Pulmonary artery endothelial cell (primary cell): ENCODE measurements at places on chromosomes 13 and 19.

DNA sequence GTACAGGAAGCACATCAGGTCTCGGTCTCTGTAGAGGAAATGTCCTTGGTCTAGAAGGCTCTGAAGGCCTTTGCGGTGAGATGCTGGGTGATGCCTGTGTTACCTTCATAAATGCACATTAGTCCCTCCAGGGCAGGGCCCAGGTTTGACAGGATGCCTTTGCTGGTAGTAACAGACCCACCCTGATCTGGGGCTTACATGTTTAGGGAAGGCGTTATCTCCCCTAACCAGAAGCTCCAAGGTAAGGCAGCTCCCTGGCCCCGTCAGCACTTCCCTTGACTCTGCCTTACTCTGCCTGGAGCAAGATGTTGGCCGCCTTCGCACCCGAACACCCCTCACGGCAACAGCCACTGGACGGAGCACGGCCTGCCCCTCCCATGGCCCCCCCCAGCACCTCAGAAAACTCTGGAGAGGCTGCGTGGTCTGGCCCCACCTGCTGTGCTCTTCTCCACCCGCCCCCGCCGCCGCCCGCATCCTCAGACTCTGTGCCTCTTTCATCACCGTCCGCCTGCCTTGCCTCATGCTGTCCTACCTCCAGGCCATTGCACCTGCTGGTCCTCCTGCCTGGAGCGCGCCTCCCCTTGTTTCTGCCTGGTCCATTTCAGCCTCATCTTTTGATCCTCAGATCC is 9.1 kb downstream of the AP2A1 start:
- no peak for DNase-seq

DNA sequence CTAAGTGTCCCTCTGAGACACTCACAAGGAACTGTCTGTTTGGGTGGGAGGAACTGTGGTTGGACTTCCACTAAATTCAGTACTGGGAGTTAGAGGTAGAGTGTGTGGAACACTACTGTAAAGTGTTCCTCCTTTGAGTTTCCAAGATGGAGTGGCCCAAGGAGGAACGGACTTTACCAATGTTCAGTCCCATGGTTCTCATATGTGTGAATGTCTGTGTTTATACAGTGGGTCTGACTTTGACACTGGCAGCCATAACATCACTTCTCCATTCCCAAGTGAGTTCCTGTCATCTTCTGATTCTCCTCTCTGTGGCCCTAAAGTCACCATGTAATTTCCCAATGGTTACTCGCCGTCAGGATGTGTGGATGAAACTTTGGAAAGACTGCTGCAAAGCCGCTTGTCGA is 136.8 kb upstream of the SERP2 start:
- no peak for DNase-seq

- DNase-seq, result no peak
These were observed 114.9 kb upstream of the SOX1 start for GRCh38 chr13:111952032-111952431.

- DNase-seq, result no peak
These were observed 6.3 kb downstream of the CDADC1 start for GRCh38 chr13:49254007-49254406.

GRCh38 chr13:50309882-50310594 is 294.8 kb downstream of the KCNRG start:
- DNase-seq, result no peak

DNA sequence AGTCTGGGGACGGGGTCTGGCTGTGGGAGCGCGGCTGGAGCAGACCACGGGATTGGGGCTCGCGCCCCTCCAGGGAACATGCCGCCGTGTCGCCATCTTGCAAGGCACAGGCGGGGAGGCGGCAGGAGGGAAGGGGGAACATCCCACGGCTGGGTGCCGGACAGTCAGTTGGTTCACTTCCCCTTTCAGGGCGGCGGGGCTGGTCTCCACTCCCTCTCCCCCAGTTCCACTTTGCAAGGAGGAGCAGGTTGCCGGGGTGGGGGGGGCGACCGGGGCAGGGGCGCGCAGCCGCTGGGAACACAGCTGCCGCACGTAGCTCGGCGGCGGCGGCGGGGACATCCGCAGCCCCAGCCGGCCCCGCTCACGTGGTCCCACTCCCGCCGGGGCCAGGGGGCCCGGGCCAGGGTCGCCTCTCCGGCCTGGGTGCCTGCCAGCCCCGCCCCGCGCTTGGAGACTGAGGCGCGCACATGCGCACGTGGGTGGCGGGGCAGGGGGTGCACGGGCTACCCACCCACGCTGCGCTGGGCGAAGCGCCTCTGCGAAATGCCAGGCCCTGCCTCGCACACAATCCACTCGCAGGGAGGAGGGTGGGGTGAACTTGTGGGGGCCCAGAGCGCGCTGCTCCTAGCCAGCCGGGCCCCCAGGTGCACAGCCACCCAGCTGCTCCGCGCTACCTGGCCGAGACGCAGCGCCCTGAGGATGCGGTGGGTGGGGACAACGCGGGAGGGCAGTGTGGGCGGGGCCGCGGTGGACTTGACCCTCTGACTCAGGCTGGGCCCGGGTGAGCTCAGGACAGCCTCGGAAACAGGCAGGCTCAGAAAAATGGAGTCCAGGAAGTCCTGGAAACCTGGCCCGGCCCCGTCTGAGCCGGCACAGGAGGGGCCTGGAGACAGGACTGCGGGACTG is 6.4 kb downstream of the KLF16 start:
- no peak for DNase-seq

DNA sequence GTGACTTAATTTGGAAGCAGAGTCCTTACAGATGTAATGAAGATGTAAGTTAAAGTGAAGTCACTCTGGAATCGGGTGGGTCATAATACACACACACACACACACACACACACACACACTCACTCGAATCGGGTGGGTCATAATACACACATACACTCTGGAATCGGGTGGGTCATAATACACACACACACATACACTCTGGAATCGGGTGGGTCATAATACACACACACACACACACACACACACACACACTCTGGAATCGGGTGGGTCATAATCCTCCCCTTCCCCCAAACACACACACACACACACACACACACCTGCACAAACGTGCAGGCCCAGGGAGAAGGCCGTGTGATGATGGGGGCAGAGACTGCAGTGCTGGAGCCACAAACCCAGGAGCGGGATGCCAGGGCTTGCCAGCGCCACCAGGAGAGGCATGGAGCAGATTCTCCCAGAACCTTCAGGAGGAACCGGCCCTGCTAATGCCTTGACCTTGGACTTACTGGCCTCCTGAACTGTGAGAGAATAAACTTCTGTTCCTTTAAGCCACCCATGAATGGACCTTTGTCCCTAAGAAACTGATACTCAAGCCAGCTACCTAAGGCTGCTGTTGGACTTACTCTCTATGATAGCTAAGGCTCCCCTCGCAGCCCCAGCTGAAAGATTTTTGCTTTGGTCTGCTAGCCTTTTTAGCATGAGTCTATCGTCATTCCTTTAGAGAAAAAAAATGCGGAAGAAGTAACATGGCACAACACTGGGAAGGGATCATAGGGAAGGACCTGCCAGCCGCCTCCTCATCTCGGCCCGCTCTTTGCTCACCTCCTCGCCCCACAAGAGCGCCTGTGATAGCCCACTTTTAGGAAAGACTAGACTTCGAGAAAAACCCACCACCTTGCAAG is 136.2 kb upstream of the RNF113B start:
- DNase-seq, result no peak

- no peak for DNase-seq
These were observed 1757.8 kb downstream of the PCDH9 start for GRCh38 chr13:65472336-65472735.

GRCh38 chr19:54432144-54432738 is 16.8 kb upstream of the LENG8 start:
- DNase-seq, result no peak

- DNase-seq, result no peak
These were observed 1.1 kb upstream of the CHST8 start for GRCh38 chr19:33620611-33621010.

DNA sequence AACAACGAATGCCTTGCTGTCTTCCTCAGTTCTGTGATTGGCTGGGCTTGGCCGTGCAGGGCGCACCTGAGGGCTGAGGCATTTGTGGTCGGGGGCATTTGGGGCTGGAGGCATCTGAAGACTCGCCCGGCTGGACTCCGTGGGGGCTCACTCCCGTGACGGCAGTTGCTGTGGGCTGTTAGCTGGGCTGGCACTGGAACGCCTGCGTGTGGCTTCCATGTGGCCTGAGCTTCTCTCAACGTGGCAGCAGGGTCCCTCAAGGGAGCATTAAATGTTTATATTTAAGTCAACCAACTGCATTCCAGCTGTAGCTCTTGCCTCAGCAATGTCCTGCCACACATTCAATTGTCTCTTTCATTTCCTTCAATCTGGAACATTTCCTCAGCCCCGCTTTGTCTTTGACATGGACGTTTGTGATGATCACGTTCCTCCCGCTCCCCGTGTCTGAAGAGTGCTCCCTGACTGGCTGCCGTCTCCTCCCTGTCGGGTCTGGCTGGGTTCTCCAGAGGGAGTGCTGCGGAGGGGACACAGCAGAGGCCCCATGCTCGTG is 21.0 kb downstream of the CCDC8 start:
- DNase-seq, result no peak

DNA sequence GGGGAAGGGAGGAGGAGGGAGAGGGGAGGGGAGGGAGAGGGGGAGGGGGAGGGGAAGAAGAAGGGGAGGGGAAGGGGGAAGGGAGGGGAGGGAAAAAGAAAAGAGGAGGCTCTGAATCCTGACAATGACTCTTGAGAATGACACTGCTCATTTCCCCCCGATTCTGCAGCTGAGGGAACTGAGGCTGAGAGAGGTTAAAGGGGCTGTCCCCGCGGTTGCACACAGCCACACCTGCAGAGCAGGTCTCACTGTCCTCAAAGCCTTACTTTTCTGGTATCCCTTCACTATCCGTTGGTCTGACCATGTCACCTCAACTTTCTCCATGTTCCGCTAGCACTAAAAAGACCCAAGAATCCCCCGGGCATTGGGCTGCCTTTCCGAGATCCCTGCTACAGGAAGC is 35.4 kb downstream of the CYP4F2 start:
- no peak for DNase-seq

GRCh38 chr19:33064792-33065550 is at the start of gene RHPN2:
TSS of gene RHPN2 (minus strand) at chr19:33064888. CDS start at chr19:33064852, 36 bp downstream.
- peak; percentile 5 for DNase-seq

- DNase-seq, result no peak
These were observed 4.0 kb downstream of the PNKP start for GRCh38 chr19:49863254-49863934.

DNA sequence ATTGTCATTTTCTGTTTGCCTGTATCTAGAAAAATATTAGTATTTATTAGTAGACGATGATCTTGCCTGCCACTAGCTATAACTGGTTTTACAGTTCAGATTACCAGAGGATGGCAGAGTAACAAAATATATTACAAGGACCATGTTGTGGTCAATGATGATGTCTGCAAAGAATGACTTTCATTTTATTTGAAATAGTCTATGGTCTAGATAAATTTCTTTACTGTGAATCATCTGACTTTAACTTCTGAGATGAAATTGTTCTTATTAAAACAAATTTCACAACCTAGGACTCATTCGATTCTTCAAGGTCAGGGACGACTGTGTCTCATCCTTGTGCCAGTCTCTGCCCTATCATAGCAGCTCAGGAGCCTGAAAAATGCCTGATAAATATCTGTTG is 637.8 kb upstream of the KLF12 start:
- DNase-seq, result no peak

DNA sequence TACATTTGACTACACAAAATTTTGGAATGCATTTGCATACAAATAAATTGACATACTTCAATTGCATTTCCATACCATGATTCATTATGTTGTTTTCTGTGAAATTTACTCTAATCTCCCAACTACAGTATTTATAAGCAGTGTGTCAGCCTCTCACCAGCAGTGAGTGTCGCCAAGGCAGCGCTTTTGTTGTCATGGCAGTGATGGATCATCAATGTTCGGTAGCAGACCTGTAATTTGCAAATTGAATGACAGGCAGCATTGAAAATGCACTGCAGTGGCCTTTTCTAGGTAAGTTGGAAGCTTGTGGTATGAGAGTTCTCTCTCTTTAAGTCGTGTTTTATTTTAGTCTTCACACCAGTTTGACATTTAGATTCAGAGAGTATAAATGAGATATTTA is 534.1 kb downstream of the PCDH17 start:
- no peak for DNase-seq

DNA sequence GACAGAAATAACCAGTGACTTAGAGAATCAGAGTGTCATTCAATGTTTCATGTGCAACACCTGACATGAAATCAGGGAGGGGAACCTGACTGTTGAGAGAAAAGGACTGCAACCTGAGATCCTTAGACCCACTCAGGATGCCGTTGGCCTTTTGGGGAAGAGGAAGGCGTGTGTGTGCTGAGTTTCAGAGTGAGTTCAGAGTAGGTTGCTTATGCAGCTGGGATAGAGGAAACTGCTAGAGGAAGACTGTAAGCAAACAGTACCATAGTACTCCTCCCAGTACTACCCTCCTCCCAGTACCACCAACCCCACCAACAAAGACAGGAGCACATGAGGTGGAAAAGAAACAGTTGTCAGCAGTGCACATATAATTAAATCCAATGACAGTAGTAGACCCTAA is 63.7 kb downstream of the KL start:
- DNase-seq, result no peak

DNA sequence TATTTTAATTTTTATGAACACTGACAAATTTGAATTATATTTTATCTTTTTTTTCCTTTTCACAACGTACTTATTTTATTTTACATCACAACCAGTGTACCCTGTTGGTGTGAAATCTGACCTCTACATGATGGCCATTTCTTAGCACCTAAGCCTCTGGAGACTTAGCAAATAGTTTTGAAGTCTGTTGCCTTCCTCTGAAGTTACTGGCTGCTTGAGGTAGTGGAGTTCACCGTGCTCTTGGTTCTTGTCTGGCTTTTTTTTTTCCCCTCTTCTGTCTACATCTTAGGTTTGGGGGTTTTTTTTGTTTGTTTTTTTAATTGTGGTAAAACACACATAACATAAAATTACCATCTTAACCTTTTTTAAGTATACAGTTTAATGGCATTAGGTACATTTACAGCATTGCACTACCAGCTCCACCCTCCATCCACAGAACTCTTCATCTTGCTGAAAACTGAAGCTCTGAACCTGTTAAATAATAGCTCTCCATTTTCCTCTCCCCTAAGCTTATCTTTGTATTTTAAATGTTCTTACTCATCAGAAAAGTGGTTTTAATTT is 94.1 kb upstream of the MLNR start:
- no peak for DNase-seq

DNA sequence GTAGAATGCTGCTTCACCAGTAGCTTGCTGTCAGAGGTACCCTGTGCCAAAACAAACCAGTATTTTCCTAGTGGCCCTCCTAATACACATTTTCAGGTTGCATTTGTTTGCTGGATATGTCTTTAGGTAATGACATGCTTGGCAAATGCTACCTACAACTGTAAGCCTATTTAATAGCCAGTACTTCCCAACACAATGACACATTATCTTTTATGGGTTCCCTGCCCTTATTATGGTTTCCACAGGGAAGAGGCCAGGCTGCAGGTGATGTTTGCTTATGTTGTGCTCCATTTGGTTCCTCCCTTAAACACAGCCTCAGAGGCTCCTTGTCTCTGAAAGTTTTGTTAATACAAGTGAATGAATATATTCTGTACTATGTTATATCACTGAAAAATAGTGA is 24.7 kb downstream of the FRY start:
- DNase-seq, result no peak

- DNase-seq, result no peak
These were observed 754 bp upstream of the SIX5 start for GRCh38 chr19:45769821-45770191.

GRCh38 chr19:925526-926322 is at the start of gene ARID3A:
TSS of gene ARID3A (plus strand) at chr19:926035. CDS start at chr19:929529, 3,494 bp downstream.
- DNase-seq, result no peak
